GDM1 (cell line): ENCODE measurements at places on chromosomes 6 and 20.

DNA sequence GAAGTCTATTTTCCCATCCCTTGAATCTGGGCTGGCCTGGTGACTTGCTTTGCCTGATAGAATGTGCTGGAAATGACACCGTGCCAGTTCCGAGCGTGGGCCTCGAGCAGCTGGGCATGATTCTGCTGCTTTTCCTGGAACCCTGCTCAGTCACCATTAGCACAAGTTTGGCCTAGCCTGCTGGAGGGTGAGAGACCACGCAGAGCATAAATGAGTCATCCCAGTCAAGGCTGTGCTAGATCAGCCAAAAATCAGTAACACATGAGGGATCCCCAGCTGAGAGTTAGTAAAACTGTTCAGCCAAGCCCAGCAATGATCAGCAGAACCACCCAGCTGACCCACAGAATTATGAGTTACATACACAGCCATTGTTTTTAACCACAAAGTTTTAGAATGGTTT is 74.8 kb upstream of the TOP1 start:
- DNase-seq, result no peak

DNA sequence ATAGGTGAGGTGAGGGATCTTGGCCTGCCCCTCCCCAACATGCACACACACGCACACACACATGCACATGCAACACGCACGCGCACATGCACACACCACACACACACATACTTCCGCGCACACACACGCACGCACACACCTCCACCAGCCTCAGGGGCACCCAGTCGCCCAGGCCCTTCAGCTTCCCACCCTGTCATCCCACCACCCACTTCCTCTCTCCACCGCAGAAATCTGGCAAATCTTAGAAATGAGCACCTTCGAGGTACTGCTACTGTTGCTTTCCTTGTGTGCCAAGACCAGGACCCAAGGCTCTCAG is 1.2 kb downstream of the SPDEF start:
- no peak for DNase-seq

- no peak for DNase-seq
These were observed 197.1 kb upstream of the RGS17 start for GRCh38 chr6:153328194-153328593.

DNA sequence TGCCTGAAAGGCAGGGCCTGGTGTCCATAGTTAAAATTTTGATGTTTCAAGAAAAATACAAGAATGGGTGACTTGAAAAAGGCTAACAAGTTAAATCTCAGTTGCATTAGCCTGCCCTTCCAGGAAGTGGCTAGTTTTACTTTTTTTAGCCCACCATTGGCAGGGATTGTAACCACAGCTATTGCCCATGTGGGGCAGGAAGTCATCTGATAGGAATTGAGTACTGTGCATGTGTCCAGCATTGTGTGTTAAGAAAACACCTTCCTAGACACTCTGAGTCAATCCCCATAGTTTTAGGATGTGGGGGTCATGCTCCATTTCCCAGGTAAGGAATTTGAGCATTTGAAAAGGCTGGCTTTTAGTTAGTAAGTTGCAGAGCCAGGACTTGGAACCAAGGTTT is 26.9 kb downstream of the LYRM2 start:
- DNase-seq, result no peak

- no peak for DNase-seq
These were observed 329.3 kb downstream of the NRN1 start for GRCh38 chr6:5677219-5678000.

- no peak for DNase-seq
These were observed 121.6 kb downstream of the MEI4 start for GRCh38 chr6:77774457-77774856.

DNA sequence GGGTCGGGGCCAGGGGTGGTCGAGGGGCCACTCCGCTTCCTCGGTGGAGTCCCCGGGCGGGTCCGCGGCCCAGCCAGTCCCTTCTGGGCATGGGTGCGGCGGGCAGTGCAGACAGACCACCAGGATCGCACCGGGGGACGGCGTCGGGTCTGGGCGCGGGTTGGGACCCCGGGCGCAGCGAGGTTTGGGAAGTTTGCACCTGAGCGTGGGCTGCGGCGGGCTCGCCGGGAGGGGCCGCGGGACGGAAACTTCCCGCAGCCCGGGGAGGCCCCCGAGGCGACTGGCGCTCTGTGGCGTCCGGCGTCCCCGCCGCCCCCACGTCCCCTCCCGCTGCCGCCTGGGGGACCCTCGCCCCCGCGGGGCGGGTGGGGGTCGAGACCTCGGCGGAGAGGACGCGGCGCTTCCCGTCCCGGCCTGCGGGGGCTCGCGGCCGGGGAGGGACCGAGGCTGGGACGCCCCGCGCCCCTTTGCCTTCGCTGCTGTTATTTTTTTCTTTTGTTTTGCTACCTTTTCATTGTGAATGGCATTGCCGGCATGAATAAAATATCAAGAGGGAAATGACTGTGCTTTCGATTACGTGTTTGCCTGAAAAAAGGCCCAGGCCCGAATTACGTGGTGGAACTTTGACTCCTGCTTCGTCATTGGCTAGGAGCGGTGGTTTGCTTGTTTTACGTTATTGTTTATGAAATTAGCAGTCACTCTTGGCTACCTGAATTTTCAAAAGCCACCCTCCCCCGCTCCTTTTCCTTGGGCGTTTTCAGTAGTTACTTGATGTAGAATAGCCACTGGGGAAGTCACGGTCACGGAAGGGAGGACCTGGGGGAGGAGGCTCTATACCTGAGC is 703 bp downstream of the SNX9 start:
- no peak for DNase-seq

GRCh38 chr6:42505385-42505718 is 53.6 kb upstream of the TRERF1 start:
- no peak for DNase-seq

GRCh38 chr6:12182676-12183075 is 107.5 kb upstream of the EDN1 start:
- DNase-seq, result no peak

DNA sequence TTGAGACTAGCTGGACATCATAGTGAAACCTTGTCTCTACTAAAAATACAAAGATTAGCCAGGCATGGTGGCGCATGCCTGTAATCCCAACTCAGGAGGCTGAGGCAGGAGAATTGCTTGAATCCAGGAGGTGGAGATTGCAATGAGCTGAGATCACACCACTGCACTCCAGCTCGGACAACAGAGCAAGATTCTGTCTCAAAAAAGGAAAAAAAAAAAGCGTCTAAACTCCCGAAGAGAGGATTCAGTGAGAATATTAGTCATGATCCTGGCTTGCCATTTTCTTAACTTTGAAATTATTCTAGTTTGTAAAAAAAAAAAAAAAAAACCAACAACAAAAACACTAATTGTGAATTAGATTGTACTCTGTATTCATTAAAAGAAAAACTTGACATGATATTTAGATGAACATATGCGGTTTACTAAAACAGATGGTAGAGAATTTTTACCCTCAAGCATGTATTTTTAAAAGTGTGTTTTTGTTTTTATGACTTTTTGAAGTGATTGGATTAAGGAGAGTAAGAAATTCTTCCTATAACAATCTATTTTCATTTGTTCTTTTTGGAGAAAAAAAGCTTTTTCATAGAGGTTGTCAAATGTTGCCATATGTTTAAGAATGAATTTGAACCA is 80.7 kb downstream of the UST start:
- DNase-seq, result no peak

DNA sequence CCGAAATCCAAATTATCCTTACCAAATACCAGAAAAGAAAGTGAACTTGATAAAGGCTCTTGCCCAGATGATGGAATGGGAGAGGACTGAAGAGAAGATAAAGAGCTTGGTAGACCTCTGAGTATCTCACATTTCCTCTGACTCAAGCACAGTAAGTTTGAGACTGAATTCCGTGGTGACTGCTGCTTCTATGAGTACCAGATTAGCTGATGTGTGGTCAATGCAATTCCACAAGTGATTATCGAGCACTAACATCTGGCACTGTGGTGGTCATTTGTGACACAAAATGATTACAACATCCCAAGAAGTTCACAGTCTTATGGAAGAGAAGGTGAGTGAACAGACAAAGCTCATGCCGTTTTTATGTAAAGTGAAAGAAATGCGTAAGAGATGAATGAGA is 2.6 kb upstream of the RPS6KA2 start:
- DNase-seq, result no peak
